NCI-H2171 treated with DMSO at 0.1 percent for 48 hours (cell line): ENCODE measurements at places on chromosomes 6 and 20.
A peak's percentile ranks its signal among the peaks of the same experiment; 100 is the strongest.

DNA sequence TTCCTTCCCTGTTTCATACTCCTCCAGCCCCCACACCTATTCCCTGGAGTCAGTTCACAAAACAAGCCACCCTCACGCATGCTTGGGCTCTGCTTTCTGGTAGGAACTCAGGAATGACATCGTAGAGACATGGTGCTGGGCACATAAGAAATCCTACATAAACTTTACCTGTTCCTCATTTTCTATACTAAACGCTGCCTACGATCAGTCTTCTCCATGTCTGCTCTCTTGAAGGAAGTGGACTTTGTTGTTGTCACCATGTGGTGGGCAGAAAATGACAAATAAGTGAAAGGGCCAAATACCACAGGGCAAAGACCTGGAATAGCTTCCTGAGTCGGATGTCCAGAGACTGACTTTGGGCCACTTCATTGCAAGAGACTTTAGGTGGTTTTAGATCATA lies 10.1 kb downstream of the MYLK4 start:
- no peak for DNase-seq

DNA sequence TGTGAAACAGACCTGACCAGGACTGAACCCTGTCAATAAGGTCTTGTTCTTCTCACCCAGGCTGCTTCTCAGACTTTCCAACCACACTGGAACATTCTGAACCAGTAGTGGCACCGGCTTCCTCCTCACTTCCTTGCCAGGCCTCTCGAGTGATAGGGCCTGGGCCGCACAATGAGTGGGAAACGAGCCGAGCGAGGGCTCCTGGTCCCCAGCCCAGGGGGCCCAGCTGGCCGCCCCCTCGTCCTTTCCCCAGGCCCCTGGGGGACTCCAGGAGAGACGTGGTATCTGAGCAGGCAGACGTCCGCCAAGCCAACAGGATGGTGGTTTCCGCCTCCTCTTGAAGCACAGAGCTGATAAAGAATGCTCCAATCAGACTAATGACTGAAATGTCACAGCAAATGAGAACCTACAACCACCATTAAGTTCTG lies 117.9 kb downstream of the GMDS start:
- DNase-seq: no peak

DNA sequence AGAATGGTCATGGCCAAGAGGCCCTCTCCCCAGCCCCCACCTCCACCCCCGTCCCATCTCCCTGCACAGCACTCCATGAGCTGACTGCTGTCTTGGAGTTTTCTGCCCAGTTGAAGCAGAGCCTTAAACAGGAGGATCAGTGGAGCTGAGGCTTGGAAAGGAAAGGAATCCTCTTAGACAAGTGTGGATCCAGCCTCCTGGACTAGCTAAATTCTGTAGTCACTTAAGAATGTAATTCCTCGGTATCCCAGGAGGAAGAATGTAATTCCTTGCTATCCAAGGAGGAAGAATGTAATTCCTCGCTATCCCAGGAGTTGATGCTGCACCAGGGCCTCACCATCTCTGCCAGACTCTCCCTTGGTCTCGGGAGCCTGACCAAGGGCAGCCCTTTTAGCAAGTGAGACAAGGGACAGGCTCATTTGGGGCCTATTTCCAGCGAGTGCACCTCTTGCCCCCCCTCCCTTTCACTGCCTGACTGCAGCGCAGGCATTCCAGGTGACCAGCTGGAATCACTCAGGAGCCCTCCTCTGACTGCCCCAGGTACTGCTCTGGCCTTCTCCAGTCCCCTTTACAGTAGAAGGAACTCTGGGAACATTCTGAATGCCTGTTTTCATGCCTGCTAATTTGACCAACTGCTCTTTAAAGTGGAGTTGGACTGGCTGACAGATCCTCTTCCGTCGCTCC lies 76.2 kb downstream of the TCP11 start:
- DNase-seq: no peak

GRCh38 chr6:10730254-10730653 lies 7.4 kb downstream of the TMEM14C start:
- no peak for DNase-seq

- DNase-seq: no peak
Observed at GRCh38 chr6:124294574-124295200, 491.0 kb downstream of the NKAIN2 start.

GRCh38 chr6:151160929-151161757 lies 78.6 kb upstream of the AKAP12 start:
- no peak for DNase-seq

DNA sequence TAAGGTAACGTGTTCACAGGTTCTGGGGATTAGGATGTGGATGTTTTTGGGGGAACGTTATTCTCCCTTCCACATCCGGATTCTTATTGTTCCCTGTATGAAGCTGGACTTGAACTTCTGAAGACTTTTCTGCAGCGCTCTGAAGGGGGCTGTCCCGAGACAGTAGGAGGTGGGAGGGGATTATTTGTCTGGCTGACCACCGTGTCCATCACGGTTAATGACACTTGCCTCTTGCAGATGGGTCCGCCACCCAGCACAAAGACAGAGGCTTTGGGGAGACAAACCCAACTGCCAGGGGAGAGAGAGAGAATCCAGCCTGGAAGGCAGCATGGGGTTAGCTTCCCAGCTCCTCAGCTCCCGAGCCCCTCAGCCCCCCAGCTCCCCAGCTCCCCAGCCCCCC lies 16.7 kb downstream of the ZDHHC14 start:
- no peak for DNase-seq

GRCh38 chr6:33217681-33218080 lies 9.4 kb downstream of the RING1 start:
- no peak for DNase-seq

- no peak for DNase-seq
Observed at GRCh38 chr6:91751526-91751925, 1164.7 kb upstream of the MAP3K7 start.

DNA sequence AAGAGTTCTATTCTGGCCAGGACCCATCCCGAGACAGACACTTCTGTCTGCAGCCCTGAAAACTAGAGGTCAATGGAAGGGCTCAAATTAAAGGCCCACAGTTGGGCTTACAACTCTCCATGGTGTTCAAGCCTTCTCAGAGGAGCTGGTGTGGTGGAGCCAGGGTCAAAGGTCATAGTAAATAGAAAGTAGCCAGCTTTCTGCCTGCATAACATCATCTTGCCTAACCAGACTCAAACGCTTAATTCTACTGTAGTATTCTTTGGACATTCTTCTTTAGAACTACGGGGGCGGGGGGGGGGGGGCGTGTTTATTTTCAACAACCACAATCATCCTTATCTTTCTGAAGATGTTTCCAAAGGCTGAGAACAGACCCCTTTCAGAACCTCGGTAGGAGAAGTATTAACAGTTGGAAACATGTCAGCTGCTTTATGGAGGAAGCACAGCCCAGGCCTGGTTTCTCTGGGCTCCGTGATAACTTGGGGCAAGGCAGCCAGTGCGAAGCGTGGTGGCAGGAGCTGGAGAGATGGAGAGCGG lies 1.5 kb upstream of the RREB1 start:
- DNase-seq: no peak

DNA sequence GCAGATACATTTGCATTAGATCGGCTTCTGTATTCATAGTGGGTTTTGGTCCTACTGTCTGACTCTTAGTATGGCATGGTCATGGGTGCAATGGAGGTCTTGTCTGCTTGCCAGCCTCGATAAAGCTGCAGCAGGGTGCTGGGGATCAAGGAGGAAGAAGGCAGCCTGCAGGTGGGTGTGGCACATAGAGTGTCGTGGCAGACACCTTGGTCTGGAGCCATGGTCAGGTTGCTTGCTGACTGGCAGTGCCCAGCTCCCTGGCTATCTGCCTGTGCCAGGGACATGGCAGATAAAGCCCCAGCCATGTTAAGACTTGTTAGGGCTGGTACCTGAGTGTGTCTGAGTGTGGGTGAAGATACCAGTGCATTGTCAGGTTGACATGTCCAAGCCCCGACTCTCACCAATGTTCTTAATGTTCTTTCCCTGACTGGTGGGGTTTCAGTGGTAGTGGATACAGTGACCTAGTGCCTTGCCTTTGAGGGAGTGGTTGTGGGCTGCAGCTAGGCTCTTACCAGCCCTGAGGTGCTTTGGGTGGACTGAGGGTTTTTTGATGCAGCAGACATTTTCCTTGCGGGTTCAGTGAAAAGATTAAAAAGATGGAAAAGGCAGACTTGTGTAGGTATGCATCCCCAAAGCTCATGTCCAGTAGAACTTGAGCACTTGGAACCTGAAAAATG lies 1.8 kb downstream of the FAM83D start:
- no peak for DNase-seq

DNA sequence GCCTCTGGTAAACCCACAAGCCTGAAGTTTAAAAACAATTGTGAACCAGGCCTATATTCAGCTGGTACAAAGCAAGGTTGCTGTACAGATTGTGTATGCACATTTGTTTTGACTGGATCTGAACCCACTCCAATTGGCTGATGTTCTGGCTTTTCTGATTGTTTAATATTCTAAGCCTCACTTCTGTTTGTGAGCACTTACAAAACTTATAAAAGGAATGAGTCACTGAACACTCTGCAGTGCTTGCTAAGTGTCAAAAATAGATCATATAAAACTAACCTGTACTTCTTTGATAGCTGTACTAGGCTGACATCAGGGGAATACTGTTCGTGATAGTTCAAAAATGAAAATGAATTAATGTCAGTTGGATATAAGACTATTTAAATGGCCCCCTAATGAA lies 12.1 kb downstream of the COL21A1 start:
- no peak for DNase-seq

- no peak for DNase-seq
Observed at GRCh38 chr20:13857304-13857703, 72.5 kb downstream of the NDUFAF5 start.

- DNase-seq: no peak
Observed at GRCh38 chr20:62583424-62583920, 58.8 kb upstream of the SLCO4A1 start.

DNA sequence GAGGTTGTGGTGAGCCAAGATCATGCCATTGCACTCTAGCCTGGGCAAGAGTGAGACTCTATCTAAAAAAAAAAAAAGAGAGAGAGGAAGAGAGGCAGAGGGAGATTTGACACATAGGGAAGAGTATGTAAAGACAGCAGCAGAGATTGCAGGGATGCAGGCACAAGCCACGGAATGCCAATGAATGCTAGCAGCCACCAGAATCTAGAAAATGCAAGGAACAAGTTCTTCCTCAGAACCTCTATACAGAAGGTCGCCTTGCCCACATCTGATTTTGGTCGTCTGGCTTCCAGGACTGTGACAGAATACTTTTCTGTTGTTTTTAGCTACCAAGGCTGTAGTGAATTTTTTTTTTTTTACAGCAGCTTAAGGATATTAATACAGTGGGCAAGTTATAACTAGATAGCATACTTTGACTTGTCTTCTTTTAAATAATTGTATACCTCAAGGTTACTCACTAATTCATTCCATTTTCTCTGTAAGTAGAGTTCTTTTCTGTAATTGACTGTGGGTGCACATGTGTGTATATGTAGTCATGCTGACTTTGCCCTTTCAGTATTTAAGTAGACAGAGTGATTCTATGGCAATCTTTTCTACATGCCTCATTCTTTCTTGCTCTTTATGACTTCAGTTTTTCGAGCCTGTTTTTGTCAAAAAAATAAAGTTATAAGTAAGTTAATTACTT lies 402.2 kb downstream of the GJA1 start:
- no peak for DNase-seq

DNA sequence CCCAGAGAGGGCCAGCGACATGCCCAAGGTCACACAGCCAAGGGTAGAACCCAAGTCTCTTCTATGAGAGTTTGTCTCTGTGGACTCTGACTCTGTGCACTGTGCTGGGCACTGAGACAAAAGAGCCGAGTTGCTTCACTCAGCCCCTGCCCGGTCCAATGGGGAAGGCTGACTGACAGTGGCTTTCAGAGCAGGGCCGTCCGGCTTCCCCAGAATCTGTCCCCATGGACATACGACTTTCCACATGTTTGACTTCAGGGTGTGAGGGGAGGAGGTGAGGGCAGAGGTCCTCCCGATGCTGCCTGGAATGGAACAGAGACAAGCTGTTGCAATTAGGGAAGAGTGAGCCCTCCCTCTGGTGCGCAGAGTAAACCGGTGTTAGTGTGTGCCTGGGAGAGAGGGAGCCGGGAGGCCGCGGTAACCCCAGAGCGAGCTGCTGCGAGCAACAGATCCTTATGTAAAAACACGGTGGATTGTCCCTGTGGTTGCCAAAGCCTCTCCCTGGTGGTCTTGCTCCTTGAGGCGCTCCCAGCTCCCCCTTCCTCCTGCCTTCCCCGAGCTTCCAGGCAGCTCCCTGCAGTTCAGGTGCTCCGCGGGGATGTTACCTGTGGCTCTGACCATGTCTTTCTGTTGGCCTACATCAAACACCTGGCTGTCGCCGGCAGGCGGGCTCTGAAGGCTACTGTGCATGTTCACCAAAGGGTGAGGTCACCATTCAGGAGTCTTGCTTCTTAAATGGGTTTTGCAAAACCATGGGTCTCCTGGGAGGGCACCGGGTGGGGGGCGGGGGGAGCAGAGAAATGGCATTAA lies 672 bp downstream of the SIRPA start:
- no peak for DNase-seq

GRCh38 chr20:51337126-51337805 lies 205.3 kb downstream of the NFATC2 start:
- no peak for DNase-seq

DNA sequence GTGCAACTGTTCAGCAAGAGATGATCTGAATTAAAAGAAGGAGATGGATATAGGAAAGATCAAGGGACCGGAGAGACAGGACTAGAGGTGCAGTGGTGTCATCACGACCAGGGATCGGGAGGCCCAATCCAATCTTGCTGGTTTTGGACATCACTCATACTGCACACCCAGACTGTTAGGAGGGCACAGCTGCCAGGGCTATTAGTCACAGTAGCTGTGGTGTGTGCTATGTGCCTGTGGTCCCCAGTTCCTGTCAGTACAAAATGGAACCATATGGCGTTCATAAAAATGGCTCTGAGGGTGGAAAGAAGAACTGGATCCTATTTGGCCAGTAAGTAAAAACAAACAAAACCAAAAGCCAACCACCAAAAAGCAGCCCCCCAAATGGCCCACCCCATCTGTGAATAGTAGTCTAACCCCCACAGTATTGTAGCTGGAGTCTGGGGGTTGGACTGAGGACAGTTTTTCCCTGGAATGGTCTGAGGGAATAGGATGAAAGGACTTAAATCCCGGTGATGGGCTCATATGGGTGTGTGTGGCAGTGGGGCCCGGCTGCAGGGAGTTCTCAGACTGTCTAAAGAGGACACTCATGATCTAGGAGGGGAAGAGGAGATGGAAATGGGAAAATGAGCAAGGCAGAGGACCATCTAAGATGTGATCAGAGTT lies 9.3 kb upstream of the NNAT start:
- DNase-seq: peak; percentile 70

GRCh38 chr20:60144974-60145527 lies 186.8 kb downstream of the CDH26 start:
- DNase-seq: no peak

DNA sequence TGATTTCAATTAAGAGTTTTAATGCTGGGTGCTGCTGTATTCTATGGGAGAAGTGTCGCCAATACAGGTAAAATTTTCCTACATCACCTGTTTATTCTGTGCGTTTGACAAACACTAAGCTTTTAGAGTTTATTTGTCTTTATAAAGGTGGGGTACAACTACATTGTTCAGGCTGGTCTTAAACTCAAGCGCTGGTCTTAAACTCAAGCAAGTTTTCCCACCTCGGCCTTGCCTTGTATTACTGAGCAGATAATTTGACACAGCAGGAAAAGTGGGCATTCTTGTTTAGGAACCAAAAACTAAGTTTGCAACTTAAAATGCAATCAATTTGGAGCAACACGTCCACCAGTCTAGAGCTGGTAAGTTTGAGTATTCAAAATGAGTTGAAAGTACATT lies 112.9 kb upstream of the BTN3A2 start:
- no peak for DNase-seq

GRCh38 chr6:119065955-119066354 lies 12.5 kb downstream of the FAM184A start:
- DNase-seq: no peak
